Left cardiac atrium (tissue), 4 donors: ENCODE measurements at places on chromosomes 12 and 14.

DNA sequence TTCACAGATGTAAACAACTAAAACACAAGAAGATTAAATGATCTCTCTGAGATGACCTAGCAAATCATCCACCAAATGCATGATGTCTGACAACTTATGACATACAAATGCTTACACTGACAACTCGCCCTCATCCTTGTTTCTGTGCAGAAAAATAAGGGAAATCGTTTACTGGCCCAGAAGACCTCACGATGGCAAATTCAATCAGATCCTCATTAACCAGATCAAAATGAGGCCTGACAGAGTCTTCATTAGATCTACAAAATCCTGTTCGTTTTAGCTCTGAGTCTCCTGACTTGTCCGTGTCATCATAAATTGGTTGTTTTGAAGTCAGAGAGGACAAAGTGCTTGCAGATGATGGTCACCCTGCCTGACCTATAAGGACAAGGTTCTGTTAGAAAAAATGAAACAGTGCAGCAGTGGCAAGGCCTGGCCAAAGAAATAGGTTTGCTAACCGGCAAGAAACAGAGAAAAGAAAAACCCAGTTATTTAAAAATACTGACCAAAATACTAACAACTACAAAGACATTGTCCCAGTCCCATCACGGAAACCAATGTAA, 109.5 kb downstream of the BTG1 start:
- no peak for DNase-seq

DNA sequence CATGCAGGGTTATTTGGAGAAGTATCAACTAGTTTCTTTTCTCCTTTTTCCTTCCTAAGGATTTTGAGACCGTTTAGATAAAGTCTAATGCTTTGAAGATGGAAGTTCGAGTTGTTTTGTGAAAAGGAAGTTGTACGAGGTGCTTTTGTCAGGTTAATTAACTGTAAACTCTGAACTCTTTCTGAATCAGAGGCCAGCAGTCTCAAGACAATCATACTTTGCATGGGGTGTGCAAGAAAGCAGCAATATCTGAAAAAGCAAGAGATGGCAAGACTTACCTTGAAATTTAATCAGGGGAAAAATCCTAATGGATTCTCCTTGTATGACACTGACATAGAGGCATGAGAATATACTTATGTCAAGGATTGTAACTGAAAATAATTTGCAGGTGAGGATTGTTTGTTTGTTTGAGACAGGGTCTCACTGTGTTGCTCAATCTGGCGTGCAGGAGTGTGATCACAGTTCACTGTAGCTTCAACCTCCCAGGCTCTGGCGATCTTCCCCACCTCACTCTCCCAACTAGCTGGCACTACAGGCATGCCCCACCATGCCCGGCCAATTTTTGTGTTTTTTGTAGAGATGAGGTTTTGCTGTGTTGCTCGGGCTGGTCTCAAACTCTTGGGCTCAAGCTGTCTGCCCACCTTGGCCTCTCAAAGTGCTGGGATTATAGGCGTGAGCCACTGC, 170.2 kb upstream of the HMGA2 start:
- DNase-seq, result no peak

GRCh38 chr12:27979145-27979544, 6.6 kb upstream of the PTHLH start:
- DNase-seq, result no peak

DNA sequence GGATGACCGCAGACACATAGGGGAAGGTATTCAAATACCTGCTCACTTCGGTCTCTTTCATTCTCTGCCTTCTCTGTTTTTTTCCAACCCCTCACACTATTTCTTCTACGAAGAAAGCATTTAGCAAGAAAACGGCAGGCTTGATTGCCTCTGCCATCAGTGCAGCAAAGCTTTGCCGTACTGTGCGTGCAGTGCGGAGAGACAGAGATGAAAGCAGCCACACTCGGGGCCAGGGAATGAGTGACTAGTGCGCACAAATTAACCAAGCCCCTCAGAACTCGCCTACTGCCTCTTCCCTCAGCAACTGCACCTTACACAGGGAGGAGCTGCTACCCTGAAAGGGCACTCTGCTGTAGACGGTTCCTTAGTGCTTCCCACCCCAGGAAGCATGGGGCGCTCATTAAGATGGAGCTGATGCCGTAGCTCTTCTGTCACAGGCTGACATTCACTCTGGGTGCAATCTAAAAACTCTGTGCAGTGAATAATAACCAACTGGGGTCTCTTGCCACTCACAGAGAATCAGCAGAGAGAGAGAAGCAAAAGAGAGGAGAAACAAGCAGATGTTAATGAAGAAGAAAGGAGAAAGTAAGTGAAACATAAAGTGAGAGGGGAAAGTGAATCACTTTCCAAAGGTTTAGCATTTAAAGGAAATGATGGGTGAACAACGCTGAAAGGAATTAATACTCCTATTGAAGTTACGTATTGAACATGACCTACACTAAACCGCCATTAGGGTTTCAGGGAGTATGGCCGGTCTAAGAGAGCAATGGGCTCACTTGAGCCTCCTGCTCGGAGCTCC, 69.4 kb downstream of the GRIN2B start:
- no peak for DNase-seq

DNA sequence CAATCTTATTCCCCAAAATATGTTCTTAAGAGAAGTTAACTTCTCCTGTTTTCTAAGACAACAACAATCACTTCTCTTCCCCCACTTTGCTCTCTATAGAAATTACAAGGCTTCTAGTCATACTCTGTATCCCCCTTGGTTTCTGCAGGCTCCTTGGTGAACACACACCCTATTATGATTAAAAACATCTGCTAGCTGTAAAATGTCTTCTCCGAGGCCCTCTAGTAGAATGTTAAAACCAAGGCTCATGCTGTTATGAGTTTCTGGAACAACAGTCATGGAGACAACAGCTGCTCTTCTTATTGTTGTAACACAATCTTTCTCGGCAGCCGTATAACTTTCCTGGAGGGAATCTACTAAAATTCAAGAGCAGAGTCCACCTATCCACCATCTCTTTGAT, 397.5 kb upstream of the CCDC196 start:
- DNase-seq, result no peak

DNA sequence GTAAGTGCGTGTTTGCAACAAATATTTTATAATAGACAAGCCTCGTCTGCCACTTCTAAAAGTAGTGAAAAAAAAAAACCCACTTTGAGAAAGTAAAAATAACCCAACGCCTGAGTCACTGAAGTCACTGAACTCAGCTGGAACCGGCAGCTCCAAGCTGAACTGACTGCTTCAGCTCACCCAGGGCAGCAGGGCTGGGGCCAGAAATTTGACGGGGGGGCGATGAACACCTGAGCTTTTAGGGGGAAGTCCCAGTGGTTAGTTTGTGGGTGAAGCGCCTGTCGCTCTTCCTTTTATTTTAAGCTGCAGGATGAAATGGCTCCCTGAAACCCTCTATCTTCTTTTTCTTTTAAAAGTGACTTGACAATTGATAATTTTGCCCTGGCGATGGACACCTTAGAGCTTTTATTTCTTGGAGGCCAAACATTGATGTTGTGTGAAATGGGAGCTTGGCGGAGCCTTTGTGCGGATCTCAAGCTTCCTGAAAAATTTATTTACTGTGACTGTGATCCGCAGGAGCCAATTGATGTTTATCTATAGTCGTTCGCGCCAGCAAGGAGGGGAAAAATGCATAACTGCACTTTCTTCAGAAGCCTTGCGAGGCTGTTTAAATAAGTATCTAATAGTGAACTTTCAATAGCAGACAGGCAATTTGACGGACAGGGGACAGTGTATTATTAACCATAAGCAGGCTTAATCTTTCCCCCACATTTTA, 173.2 kb upstream of the MYL2 start:
- DNase-seq, result no peak

DNA sequence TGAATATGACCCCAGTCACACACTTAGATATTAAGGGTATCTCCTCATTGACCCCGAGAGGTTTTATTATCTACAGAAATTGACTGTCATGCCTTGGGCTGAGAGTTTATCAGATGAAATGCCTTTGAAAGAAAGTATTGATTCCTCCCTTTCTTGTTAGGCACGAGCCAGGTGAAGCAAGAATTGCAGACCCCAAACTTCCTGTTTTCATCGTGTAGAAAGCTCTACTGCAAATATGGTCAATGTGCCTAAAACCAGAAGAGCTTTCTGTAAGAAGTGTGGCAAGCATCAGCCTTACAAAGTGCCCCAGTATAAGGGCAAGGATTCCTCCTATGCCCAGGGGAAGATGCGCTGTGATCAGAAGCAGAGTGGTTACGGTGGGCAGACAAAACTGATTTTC, 143.9 kb upstream of the FUT8 start:
- no peak for DNase-seq

- DNase-seq, result no peak
These were observed 418.3 kb downstream of the MED13L start for GRCh38 chr12:115859231-115859630.

GRCh38 chr12:30067146-30067545, 283.4 kb upstream of the TMTC1 start:
- no peak for DNase-seq

- DNase-seq, result no peak
These were observed 180.9 kb downstream of the RPS29 start for GRCh38 chr14:49405291-49405690.

DNA sequence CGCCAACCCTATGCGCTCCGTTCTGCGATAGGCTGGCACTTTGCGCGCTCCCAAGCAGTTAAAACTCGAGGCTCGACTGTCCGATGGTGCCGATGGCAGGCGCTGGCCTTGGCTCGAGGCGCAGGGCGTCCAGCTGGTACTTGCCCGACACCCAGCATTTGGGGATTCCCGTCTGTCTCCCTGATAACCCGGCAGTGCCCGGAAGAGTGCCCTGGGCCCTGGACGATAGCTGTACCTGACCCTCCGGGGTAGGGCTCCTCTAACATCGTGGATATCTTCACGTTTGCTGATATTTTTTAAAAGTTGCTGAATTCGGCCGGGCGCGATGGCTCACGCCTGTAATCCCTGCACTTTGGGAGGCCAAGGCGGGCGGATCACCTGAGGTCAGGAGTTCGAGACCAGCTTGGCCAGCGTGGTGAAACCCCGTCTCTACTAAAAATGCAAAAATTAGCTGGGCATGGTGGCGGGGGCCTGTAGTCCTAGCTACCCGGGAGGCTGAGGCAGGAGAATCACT, 908 bp upstream of the WIF1 start:
- no peak for DNase-seq

- DNase-seq, result no peak
These were observed 19.4 kb upstream of the GNPTAB start for GRCh38 chr12:101850199-101850598.

DNA sequence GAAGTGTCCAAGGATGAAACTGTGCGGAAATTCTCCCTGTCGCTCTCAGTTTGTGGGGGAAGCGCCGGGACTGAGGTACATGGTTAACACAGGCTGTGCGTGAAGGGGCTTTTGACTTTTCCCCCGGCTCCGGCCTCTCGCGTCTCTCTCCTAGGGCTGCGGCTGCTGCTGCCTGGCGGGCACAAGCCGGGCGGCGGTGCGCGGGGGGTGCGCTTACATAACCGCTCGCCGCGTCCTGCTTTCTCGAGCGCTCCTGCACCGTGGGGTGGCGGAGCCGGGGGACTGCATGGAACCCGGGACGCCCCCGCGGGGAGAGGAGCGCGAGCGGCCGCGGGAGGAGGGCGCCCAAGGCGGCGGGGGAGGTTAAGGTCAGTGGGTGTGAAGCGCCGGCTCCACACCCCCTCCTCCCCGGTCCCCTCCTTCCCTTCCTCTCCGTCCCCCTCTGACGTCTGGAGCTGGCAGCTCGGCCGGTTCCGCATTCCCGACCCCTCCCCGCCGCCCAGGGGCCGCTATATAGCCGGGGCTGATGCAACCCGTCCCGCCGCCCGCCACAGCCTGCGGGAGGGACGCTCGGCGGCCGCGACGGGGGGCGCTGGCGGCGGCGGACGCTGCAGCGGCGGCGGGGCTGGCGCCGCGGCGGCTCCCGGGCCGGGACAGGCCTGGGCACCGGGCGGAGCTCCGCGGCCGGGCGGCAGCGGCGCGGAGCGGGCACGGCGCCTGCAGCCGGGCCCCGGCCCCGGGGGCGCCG, at the start of gene JDP2:
Gene JDP2 (plus strand): TSS at position 541 of the 748 bp plus-strand sequence. CDS start 9,899 bp downstream, outside the sequence.
- DNase-seq, result peak; percentile 96

GRCh38 chr14:24875991-24876878, 173.7 kb downstream of the STXBP6 start:
- DNase-seq, result no peak

DNA sequence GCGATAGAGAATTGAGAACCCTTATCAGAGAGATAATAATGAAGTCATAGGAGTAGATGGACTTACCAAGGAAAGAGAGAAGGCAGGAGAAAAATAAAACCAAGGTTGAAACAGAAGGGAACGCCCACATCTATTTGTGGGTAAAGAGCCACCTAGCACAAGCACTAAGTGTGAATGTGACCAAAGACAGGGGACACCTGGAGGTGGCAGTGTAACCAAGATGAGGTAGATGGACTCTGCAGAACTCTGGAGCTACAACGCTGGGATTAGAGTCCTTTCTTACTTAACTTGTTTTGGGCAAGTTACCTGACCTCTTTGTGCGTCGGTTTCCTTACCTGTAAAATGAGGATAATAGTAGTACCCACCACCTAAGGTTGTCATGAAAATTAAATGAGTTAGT, 101.9 kb downstream of the SLC5A8 start:
- DNase-seq, result no peak
